ENCODE measurements at places on chromosomes 12 and 14.

- DNase-seq, result peak; percentile 53
Measured at GRCh38 chr14:26719514-26719913, 121.7 kb upstream of the NOVA1 start.

DNA sequence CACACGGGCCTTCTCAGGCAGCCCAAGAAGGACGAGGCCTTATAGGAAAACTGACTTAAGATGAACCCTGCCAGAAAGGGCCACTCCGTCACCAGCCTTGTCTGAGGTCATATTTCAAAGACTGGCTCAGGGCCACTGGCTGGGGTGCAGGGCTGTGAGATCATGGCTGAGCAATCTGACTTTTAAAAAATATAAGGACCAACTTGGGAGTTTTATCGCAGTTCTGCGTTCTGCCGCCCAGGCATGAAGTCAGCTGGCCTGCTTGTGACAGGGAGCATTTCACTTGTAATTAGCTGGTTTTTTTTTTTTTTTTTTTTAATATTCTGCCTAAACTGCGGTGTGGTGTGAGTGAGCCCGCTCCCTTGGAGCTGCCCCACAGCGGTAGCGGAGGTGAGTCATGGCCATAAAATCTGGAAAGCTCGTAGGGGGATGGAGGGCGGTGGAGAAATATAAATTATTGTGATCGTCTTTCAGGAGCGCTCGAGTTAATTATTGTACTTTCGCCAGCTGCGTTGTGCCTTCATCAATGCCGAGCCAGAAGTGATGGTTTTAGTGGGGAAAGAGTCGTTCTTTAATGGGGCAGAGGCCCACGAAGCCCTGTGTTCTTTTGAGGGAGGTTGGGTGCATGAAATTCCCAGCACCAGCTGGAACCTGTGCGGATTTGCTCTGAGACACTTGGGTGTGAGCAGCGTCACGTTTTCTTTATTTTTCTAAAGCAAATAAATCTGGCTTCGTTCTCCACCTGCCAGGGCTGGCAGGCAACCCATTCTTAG lies 231.9 kb downstream of the C12orf75 start:
- peak; percentile 89 for DNase-seq

DNA sequence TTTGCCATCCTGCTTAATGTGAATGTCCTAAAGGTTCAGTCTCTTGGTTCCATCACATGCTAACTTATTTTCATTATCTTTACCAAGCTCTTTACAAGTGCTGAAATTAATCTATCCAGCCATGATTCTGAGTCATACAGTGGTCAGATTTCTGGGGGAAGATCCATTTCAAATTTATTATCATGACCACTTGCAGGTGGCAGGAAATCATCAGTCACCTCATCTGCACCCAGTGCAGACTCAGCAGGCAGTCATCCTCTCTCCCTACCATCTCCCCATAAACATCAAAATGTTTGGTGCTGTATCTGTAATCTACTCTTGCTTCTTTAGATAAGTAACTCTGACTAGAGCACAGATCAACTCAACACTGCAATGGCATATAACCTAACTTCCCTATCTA lies 23.5 kb downstream of the ATG14 start:
- peak; percentile 73 for DNase-seq

- DNase-seq, result peak; percentile 77
Measured at GRCh38 chr14:55107766-55108554, 21.1 kb upstream of the LGALS3 start.

GRCh38 chr14:50773632-50774541 lies 57.1 kb downstream of the NIN start:
- no peak for DNase-seq

GRCh38 chr12:89991807-89992590 lies 283.4 kb upstream of the ATP2B1 start:
- DNase-seq, result no peak

DNA sequence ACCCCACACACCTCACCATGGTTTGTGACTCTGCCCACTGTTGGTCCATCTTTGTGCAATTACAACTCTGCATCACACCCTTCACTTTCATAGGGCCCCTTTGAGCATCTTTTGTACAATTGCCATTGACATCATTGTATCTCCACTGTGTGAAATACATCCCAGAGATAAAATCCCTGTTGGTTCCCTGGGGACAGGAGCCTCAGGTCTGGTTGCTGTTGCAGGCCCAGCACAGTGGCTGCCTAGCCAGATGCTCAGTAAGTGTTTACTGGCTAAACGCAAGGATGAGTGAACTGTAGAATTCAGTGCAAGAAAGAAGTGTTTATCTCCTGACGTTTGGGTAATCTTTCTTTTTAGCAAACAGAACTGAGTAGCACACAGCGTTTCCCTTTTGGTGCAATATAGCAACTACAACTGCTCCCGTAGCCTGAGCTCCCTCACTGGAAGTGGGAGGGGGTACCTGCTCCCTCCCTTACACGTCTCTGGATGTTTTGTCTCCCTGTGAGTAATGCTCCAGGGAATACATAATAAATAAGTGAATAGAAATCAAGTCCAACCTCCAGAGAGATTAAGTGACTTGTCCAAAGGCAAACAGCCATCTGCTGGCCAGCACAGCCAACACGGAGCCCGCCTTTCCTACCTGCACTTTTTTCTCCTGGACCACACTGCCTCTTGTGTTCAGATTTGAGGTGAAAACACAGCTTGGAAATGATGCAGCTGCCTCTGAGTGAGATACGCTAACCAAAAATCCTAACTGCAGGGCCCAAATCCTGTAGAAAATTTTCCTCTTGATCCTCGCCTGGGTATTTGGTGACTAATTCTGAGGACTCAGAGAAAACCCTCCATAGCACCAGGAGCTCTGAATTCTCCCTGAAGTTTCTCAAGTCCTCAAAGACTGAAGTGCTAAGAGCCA lies 27.4 kb downstream of the GALNT16 start:
- DNase-seq, result no peak

GRCh38 chr14:99410019-99410418 lies 70.6 kb downstream of the SETD3 start:
- DNase-seq, result no peak

DNA sequence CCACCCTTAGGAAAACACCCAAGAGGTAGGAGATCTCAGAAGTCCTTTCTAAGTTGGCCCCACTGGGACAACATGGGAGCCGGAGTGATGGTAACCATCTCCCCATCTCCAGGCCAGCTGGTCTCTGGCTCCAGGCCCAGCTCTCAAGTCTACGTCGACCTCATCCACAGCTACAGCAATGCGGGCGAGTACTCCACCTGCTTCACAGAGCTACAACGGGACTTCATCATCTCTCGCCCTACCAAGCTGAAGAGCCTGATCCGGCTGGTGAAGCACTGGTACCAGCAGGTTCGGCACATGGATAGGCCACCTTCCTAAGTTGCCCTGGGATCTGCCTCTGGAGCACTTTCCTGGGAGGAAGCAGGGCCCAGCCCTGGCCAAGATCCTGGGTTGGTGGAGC lies 11.0 kb upstream of the OAS2 start:
- no peak for DNase-seq
